NCI-H510A treated with DMSO at 0.1 percent for 48 hours (cell line): ENCODE measurements at places on chromosomes 4 and X.
A peak's percentile ranks its signal among the peaks of the same experiment; 100 is the strongest.

DNA sequence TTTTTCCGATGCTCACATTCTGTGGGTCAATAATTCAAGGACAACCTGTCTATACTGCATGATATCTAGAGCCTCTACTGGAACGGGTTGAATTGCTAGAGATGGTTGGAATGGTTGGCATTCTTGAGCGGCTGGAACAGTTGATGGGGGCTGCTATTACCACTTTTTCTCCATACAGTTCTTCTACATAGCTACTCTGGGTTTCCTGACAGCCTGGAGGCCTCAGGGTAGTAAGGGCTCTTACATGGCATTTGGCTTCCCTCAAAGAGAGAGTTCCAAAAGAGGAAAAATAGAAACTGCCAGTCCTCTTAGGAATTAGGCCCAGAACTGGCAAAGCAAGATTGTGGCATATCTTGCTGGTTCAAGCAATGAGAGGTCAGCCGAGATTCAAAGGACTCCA is 53.1 kb downstream of the NAA11 start:
- DNase-seq = no peak

DNA sequence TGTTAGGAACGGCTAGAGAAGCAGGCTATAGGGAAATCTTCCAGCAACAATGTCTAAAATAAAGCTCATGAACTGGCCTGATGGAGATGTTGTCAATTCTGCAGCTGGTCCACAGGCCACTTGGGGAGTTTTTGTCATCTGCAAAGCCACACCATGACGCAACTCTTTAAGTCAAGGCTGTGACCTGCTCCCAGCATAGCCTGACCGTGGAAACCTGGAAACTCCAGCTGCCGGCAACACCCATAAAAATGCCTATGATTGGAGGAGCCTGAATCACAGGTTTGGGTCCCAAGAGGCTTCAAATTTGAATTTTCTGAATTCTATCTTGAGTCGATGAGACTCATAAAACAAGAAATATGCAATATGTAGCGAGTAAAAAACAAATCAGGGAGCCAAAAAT is 969.2 kb upstream of the PRKX start:
- DNase-seq = no peak

DNA sequence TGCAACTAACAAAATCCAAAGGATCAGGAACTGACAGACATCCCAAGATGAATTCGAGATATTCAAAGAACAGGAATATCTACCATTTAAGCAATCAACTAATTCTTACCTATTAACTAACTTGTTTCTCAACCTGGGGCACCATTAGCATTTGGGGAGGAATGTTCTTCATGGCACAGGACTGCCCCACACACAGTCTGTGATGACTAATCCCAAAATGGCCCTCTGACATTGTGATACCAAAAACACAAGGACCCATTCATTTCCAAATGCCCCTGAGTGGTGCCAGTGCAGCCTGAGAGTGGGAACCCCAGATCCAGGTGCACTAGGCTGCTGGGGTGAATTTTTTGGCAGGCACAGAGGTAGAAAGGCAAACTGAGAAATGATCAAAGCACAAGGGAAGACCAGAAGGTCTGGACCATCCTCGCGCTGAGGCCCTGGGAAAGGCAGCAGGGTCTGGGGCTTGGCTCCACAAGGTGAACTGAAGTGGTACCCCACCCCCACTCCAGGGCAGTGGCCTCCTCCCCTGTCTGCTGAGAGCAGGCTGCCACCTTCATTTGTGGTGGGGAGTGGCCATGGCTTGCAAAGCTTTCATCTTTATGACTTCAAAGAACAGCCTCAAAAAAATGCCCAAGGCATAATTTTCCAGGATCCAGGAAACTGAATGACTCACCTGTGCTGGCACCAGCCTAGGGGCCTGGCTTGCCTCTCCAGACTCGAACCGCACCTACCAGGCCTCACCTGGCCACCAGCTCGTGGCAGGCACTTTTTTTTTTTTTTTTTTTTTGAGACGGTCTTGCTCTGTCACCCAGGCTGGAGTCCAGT is 122.4 kb downstream of the BCOR start:
- DNase-seq = peak; percentile 11

- peak; percentile 1 for DNase-seq
These were observed 230.6 kb downstream of the NSUN7 start for GRCh38 chr4:40980318-40980883.

GRCh38 chr4:153204247-153204671 is at the start of gene TRIM2:
Gene TRIM2 (plus strand): TSS chr4:153204443. CDS start chr4:153204531, 88 bp downstream.
- DNase-seq = peak; percentile 83

- no peak for DNase-seq
These were observed 47.6 kb downstream of the FSTL5 start for GRCh38 chr4:162116095-162116779.

DNA sequence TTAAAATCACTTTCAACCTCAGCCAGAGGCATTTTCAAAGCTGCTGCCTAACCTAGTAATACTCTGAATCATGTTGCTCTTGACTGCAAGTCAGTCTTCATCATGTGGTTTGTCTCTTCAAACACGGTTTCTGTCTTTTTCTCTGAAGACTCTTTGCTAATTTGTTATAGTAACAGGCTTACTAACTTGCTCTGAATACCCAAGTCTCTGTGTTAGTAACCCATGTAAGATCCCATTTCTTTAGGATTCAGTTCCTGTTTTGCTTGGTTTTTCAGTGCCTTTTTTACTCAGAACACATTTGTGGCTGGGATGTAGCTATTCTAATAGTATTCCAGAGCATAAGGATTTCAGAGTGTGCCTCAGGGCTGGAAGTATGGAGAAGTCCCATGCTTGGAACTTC is 1450.6 kb upstream of the IGFBP7 start:
- no peak for DNase-seq

GRCh38 chrX:147679356-147680005 is 232.2 kb upstream of the FMR1 start:
- no peak for DNase-seq

DNA sequence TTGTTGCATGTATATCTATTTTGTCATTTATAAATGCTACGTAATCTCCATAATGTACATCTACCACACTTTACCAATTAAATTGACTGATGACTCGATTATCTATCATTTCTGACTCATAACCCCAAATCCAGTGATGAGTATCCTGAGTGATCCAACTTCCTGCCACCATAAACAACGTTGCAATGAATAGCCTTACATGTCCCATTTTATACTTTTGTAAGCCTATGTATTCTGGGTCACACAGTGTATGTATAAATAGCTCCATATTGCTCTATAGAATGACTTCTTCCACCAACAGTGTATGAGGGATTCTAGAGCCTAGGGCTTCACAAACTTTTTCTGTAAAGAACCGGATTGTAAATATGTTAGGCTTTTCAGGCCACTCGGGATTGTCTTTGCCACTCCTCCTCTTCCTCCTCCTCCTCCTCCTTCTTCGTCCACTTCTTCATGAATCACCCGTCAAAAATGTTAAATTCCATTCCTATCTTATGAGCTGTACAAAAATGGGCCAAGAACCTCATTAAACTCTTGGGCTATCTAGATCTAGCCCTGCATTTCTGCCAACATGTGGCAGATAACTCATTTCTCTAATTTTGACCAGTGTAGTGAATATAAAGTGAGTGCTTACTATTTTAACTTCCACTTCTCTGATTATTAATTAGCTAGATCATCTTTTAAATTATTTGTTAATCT is 672.2 kb upstream of the AMOT start:
- DNase-seq = no peak

GRCh38 chrX:49129427-49129826 is 5.9 kb upstream of the GPKOW start:
- DNase-seq = no peak

- no peak for DNase-seq
These were observed 758.6 kb downstream of the PDHA2 start for GRCh38 chr4:96598465-96598864.

DNA sequence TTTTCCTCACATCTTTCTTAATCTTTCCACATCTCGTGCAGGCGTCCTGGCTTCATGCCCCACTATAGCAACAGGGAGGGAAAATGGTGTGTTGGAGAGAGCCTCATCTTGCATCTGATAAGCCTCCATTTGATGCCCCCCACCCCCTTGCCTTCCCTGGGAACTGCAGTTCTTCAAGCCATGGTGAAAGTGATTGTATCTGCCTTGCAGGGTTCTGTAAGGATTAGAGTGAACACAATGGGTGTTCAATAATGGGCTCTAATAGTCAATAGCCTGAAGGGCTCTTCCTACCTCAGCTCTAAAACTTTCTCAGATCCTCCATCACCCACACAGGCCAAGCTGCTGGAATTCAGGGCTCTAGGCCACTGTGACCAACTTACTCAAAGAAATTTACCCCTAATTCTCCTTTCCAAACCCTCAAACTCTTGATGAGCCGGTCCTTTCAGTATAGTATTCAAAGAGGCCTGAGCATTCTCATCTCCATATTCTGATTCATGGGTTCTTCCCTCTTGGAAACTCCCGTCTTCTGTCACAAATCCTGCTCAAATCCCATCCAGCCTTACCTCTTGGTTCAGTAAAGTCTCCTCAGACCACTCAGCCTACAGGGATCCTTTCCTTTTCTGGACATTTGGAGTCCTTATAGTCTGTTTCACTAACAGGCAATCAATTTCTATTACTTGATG is 128.3 kb upstream of the TRIM2 start:
- no peak for DNase-seq

GRCh38 chr4:95073646-95074045 is 315.9 kb downstream of the BMPR1B start:
- no peak for DNase-seq

DNA sequence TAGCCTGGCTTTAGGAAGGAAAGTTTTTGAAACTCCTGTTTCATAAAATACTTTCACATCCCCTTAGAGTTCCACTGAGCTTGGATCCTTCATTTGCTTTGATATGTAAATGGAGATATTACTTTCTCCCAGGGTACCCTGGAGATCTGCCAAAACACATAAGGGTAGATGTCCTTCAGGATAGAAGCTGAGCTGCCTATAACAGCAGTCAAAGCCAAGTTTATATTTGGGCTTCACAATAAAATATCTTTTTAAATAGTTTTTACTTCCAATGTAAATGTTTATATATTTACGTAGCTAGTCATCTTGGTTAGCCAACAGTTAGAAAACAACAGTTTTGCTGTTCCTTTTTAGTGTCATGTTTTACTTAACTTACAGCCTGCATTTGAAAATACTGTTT is 742.3 kb upstream of the POU3F4 start:
- DNase-seq = no peak

- DNase-seq = no peak
These were observed 28.7 kb downstream of the SLC4A4 start for GRCh38 chr4:71367546-71367945.

GRCh38 chrX:1500701-1501624 is 36.0 kb downstream of the P2RY8 start:
- DNase-seq = no peak

DNA sequence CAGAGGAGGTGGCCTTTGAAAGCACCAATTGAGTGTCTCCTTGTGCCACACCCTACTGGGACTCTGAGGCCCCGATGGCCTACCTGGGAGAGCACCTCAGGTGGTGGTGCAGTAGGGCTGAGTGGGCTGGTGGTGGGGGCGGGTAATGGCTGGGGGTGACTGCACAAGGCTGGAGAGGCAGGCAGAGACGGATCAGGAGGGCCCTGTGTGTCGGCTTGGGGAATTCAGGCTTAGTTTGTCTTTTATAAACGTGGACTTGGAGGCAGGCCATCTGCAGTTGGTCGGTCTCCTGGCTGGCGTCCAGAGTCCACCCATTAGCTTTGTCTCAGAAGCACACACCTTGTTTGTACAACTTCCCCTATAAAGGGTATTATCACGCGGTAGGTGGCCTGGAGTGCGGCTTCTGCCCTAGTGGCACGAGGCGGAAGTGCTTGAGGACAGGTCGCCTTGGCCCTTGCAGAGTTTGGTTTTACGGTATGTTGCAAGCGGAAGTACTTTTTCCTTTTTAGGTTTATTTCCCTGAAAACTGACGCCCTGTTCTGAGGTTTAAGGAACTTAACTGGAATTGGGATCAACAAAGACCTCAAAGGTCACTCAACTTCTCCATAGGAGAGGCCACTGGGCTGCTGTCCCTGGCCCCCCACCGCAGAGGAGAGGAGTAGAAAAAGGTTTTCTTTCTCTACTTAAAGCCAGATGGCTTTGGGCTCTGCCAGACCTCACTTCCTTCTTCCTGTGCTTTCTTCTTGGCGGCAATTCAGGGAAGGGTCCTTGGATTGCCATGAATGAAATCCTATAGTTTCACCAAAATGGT is 8.0 kb downstream of the TBC1D14 start:
- peak; percentile 87 for DNase-seq
